ENCODE measurements at places on chromosomes 11 and 22.
A peak's percentile ranks its signal among the peaks of the same experiment; 100 is the strongest.

- DNase-seq: no peak
Measured at GRCh38 chr11:130454491-130455252, 6.2 kb downstream of the ADAMTS15 start.

GRCh38 chr22:46068181-46068592 lies 82.1 kb upstream of the PPARA start:
- no peak for DNase-seq

DNA sequence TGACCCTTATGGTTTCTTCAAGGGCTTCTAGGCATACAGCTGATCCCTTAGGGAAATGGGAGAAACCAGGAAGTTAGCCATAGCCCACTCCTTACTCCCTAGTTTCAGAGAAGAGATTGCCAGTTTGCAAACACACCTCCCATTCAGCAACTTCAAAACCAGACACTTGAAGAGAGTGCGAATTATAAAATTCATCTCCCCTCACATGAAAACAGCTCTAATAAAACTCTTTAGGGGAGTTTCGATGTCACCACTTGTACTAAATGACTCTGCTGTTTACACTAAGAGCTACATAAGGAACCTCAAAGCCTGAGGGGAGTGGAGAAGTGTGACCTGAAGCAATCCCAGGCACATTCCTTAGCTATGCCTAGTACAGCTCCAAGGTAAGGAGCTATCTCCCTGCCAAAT lies 8.3 kb downstream of the LGR4 start:
- DNase-seq: no peak

- DNase-seq: no peak
Measured at GRCh38 chr11:1549338-1550330, 22.4 kb downstream of the DUSP8 start.

- peak; percentile 42 for DNase-seq
Measured at GRCh38 chr11:72037554-72038311, 39.0 kb downstream of the IL18BP start.

GRCh38 chr22:31425331-31426050 lies 26.1 kb downstream of the DRG1 start:
- DNase-seq: no peak

DNA sequence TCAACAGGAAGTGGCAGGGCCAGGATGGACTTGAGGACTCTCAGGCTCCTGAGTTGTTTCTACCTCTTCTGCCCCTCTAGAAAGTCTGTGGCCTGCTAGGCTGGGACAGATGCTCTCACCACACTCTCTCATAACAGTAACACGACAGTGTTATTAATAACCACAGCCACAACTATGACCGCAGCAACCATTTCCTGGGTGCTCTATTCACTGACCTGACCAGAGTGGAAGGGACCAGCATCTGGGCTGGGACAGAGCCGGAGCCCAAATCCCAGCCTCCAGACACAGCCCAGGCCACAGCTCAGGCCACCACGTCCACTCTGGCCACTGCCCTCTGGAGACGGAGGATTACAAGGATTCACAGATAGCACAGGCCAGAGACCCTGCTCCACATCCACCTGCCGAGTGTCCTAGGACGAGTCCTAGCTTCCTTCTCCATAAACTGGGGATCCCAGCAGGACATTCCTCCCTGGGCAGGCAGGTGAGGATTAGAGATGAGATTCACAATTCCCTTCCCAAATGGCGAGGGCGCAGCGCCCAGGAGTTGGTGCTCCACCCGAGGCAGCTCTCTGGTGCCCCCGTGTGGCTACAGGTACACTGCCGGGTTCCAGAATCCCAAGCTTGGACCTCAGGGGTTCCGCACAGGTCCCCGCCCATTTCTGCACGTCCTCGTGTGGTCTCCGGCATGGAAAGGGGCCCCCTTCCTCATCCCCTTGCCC lies 7.1 kb downstream of the PNPLA5 start:
- no peak for DNase-seq

DNA sequence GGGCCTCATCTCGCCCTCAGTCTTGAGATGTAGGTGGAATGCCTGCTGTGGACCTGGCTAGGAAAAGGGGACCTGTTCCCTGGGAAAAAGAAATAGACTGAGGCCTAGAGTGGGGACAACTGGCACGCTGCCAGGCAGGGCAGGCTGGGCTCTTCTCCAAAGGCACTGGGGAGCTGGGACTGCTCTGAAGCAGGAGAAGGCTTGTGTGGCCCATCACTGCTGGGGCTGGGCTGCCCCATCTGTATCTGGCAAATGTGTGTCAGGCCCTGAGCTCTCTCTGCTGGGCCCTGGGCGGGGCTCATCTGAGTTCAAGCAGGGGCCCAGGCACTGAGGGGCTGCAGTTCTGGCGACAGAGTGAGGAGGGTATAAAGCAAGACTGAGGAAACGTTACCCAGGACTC lies 32.9 kb downstream of the ARVCF start:
- DNase-seq: no peak

DNA sequence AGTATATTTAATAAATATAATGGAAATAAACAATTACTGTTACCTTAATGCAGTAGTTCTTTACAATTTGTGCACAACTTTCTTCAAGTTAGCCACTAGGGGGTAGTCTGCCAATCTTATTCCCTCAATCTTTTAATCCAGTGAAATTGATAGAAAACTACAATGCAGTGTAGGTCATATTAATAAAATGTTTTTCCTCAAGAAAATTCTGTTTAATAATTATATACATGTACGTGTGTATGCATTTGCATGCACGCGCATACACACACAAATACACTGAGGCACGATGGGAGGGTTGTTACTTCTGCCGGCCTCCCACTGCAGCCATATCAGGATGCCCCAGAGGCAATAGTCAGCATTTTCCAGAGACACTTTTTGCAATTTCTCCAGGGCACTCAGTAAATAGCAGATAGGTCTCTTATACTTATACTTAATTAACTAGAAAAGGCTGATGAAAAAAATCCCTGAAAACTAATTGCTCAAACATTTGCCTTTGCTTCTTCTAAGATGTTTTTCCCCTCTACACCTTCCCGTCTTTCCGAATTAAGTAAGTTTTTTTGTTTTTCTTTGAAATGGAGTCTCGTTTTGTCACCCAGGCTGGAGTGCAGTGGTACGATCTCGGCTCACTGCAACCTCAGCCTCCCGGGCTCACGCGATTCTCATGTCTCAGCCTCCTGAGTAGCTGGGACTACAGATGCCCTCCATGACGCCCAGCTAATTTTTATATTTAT lies 3.1 kb downstream of the GAB2 start:
- DNase-seq: no peak

- DNase-seq: no peak
Measured at GRCh38 chr11:83025267-83025704, 46.4 kb downstream of the RAB30 start.

DNA sequence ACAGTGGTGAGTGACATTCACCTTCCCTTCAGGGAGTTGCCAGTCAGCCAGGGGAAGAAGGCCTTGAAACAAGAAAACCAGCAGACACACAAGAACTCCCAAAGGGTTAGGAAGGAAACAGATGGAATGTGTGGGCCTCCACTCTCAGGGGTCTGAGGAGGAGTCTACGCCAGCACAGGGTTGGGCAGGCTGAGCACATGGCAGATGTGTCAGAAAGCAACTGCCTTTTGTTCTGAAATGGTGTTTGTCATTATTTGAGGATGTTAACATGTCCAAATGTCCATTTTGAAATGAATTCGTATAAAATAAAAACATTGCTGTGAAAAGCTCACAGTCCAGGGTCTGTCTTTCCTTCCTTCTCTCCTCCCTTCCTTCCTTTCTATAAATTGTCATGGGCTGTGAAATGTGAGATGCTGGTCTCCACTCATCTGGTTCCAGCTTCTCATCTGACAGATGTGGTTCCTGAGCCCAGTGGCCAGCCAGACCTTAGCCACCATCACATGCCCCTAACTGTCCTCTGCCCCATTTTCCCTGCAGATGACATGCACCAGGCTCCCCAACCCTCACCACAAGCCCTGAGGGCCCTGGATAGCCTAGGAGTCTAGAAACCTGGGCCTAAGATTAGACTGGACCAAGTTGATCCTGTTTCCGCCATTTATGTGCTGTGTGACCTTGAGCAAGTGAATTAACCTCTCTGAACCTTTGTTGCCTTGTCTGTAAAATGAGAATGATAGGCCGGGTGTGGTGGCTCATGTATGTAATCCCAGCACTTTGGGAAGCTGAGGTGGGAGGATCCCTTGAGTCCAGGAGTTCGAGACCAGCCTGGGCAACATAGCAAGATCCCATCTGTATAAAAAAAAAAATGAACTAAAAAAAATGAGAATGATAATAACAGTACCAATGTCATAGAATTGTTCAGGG lies 56.2 kb upstream of the CRYBB3 start:
- DNase-seq: peak; percentile 40

GRCh38 chr11:46050003-46050461 lies 71.2 kb downstream of the PHF21A start:
- DNase-seq: no peak

DNA sequence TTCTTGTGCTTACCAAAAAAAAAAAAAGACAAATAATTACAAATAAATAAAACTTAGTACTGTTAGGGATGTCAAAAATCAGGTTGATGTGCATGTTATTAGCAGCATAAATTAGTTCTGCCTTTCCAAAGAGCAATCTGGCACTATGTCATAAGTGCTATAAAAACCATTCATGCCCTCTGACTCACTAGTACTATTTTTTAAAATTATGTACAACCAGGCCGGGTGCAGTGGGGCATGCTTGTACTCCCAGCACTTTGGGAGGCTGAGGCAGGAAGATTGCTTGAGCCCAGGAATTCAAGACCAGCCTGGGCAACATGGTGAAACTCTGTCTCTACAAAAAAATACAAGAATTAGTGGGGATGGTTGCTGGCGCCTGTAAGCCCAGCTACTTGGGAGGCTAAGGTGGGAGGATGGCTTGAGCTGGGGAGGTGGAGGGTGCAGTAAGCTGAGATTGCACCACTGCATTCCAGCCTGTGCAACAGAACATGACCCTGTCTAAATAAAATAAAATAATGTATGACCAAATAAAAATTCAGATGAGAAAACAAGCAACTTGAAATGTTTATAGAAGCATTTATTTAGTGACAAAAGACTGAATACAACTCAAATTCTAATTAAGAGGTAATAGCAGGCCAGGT lies 25.3 kb downstream of the UEVLD start:
- DNase-seq: no peak

DNA sequence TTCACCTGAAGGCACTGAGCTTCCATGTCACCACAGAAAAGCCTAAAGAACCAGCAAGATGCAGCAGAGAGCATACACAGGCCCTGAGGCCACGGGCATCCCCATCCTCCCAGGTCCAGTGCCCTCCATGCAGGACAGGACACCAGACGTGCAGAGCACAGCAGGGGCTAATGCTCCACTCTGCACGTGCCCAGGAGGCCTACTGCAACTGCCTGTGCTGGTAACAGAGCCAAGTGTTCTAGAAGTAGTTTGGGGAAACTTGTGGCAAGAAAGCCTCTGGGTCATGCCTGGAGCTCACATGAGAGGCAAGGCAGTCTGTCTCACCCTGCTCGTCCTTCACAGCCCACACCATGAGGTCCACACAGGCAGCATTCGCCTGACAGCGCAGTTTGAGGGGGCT lies 30.7 kb downstream of the SERPIND1 start:
- DNase-seq: no peak

DNA sequence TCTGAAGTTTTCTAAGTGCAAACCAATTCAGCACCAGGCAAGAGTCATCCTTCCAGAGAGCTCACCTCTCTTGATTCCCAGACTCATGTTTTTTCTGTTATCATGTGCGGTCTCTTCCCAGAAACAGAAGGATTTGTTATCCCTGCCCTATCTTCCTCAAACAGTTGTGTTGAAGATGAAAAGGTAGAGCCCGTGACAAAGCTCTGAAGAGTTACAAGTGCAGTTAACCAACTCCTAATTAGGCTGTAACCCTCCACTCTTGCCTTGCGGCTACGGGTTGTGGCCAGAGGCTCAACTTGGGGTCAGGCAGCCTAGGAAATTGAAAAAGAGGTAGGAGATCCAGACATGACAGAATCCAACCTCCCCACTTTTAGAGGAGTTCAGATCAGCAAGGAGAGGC lies 76.2 kb upstream of the CADM1 start:
- no peak for DNase-seq

- DNase-seq: no peak
Measured at GRCh38 chr11:75595429-75595828, 33.4 kb downstream of the SERPINH1 start.

GRCh38 chr11:118923721-118924587 lies 1.8 kb downstream of the BCL9L start:
- DNase-seq: no peak

Measured in skin of body (tissue), 3 donors.